Cerebellar nuclear complex (tissue), 1 donor: ENCODE measurements at places on chromosomes 6 and 20.

GRCh38 chr6:33995309-33996119, 150.4 kb downstream of the GRM4 start:
- no peak for DNase-seq

- DNase-seq, result no peak
Observed at GRCh38 chr6:37503309-37503965, 3.7 kb upstream of the CCDC167 start.

- no peak for DNase-seq
Observed at GRCh38 chr6:74720923-74721322, 484.9 kb downstream of the COL12A1 start.

DNA sequence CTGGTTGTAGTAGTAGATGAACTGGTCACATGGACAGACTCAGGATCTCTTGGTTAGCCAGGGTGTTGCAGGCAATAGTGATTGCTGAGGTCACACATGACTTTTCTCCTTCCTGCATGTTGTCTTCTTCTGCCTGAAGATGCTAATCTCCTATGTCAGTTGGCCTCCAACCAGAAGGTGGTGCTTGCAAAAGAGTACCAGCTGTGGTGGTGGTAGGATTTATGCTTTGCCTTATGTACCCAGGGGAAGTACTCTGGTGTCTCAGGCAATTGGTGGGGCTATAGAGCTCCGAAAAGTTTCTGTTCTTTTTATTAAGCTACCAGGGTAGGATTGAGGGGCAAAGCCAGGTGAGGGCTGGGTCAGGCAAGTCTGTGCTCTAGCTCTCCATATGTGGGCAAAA, 98.5 kb downstream of the CARMIL1 start:
- no peak for DNase-seq

DNA sequence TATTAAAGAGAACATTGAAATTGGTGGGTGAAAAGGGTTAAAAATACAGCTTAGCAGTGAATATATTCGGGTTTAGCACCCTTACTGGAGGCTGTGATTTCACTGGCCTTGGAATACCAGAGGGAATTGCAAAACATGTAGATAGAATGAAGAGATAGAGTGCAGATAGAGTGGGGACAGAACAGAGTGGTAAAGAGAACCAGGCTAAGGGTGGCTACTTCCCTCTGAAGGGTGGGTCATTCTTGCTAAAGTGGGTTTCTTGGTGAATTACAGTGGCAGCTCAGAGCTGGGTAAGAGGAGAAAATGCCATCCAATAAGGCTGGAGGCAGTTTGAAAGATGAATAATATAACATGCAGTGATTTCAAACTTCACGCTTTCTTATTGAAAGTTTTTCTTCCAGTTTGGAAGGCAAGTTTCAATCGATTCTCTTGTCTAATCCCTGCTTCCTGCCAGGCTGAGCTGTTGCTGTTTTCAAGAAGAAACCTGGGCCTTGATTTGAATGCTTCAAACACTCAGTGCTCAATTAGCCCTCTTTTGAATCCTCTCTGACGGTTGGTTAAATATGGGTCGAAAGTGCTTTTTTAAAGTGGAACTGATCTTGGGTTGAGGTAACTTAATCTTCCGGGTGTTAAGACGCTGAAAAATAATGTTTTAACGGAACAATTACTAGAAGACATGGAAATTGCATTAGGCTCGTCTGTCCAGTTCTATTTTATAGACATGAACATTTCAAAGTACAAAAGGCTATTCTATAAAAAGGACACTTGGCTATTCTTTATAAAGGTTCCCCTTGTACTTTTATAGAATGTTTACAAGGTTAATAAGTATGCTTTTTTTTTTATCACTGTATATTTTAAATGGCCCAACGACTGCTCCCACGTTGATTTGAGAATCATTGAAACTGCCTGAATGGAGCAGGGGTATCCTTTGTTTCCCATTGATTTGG, 203.3 kb downstream of the BCAS1 start:
- DNase-seq, result no peak
